ENCODE measurements at places on chromosomes 2 and 18. TPM values are rescaled to one million over a fixed set of nuclear protein-coding genes. Genes with fewer than 3 reads are reported as not detected.

The ANKRD62 gene
- not detected for total RNA-seq

The CDK5R2 gene
- not detected for total RNA-seq

The MLPH gene
- 2.4 TPM for total RNA-seq

The OR6B2 gene
- not detected for total RNA-seq

The HOXD12 gene
- not detected for total RNA-seq
